Regular cardiac myocyte (primary cell): ENCODE measurements at places on chromosomes 12 and 14. TPM values are rescaled to one million over a fixed set of nuclear protein-coding genes. Genes with fewer than 3 reads are reported as not detected.

PLEKHD1 gene
- under 0.01 TPM in 1 of 2 replicates, not detected in the other for total RNA-seq

KCNK10 gene
- total RNA-seq: not detected in 2 replicates

SLC39A9 gene
- 150 and 169 TPM in 2 replicates for total RNA-seq

OTOGL gene
- 0.19 and 0.28 TPM in 2 replicates for total RNA-seq

ACVRL1 gene
- 35.1 and 46.5 TPM in 2 replicates for total RNA-seq

TSPAN19 gene
- total RNA-seq: not detected in 2 replicates

MYH6 gene
- not detected in 2 replicates for total RNA-seq

VWF gene
- total RNA-seq: 4.4 and 6.5 TPM in 2 replicates

AQP2 gene
- not detected in 2 replicates for total RNA-seq

FAM222A gene
- under 0.01 and 0.38 TPM in 2 replicates for total RNA-seq

ZDHHC22 gene
- not detected in 2 replicates for total RNA-seq

ZC3H10 gene
- 4.0 and 5.6 TPM in 2 replicates for total RNA-seq

RHOJ gene
- 2.8 and 13.6 TPM in 2 replicates for total RNA-seq

CCT2 gene
- 224 and 435 TPM in 2 replicates for total RNA-seq

TMEM119 gene
- total RNA-seq: 0.58 and 15.8 TPM in 2 replicates

LMO3 gene
- under 0.01 and 0.56 TPM in 2 replicates for total RNA-seq

CCDC196 gene
- total RNA-seq: not detected in 2 replicates

EGLN3 gene
- total RNA-seq: 0.19 and 7.0 TPM in 2 replicates

CLEC2D gene
- 1.2 and 2.3 TPM in 2 replicates for total RNA-seq

GLS2 gene
- under 0.01 TPM in 1 of 2 replicates, not detected in the other for total RNA-seq

C12orf54 gene
- under 0.01 TPM in 1 of 2 replicates, not detected in the other for total RNA-seq

SNAPC1 gene
- 28.8 and 35.2 TPM in 2 replicates for total RNA-seq

PKP2 gene
- total RNA-seq: 0.38 and 8.2 TPM in 2 replicates

RNASE7 gene
- not detected in 2 replicates for total RNA-seq

UBE3B gene
- total RNA-seq: 43.4 and 46.4 TPM in 2 replicates

RNFT2 gene
- total RNA-seq: 1.7 and 4.6 TPM in 2 replicates

ADCY6 gene
- 48.9 and 76.4 TPM in 2 replicates for total RNA-seq

TBX3 gene
- total RNA-seq: 16.1 and 20.6 TPM in 2 replicates

PLEKHH1 gene
- 0.38 and 0.56 TPM in 2 replicates for total RNA-seq

UNC79 gene
- total RNA-seq: under 0.01 and 0.28 TPM in 2 replicates

DCP1B gene
- total RNA-seq: 7.0 and 10.0 TPM in 2 replicates

MFAP5 gene
- total RNA-seq: 124 and 311 TPM in 2 replicates

PRPF40B gene
- total RNA-seq: 8.4 and 10.4 TPM in 2 replicates

CD163L1 gene
- total RNA-seq: 3.1 and 3.3 TPM in 2 replicates

GYS2 gene
- total RNA-seq: not detected in 2 replicates

OR4E2 gene
- not detected in 2 replicates for total RNA-seq

SRRM4 gene
- not detected in 2 replicates for total RNA-seq

TAS2R14 gene
- total RNA-seq: 1.5 and 3.7 TPM in 2 replicates

ANKRD13A gene
- total RNA-seq: 103 and 142 TPM in 2 replicates

AMN gene
- total RNA-seq: under 0.01 and 0.56 TPM in 2 replicates

ZNF384 gene
- 9.0 and 11.3 TPM in 2 replicates for total RNA-seq

LPAR5 gene
- total RNA-seq: not detected in 2 replicates

HECTD1 gene
- total RNA-seq: 207 and 247 TPM in 2 replicates

GDF3 gene
- total RNA-seq: not detected in 2 replicates

KLRF1 gene
- total RNA-seq: not detected in 2 replicates

RFX4 gene
- total RNA-seq: not detected in 2 replicates
